Vagina (tissue), 2 donors: ENCODE measurements at places on chromosomes 16 and 17. TPM values are rescaled to one million over a fixed set of nuclear protein-coding genes. Genes with fewer than 3 reads are reported as not detected.

ELMO3 gene
- total RNA-seq: 21.6 TPM

- H3K36me3 ChIP-seq: no peaks in the 10 kb centered on the region
- no peak overlapping the region for H3K27ac ChIP-seq
- no peaks in the 10 kb centered on the region for H3K27me3 ChIP-seq
- H3K4me3 ChIP-seq: no peak overlapping the region
These were observed 11.6 kb downstream of the TEKT5 start for GRCh38 chr16:10683170-10683569.

- no peaks in the 10 kb centered on the region for H3K27me3 ChIP-seq
- H3K4me1 ChIP-seq: peaks cover 18% of the 10 kb centered on the region
- H3K27ac ChIP-seq: no peak overlapping the region
- no peak overlapping the region for H3K4me3 ChIP-seq
- DNase-seq: no peak
- H3K36me3 ChIP-seq: peaks cover 7% of the 10 kb centered on the region
These were observed 83.3 kb downstream of the TBC1D16 start for GRCh38 chr17:79952265-79952877.

SGSH gene
- total RNA-seq: 47.6 TPM
